ENCODE measurements at places on chromosomes 5 and 9.

GRCh38 chr9:13461414-13461991, 182.0 kb upstream of the MPDZ start:
- no peak for ATAC-seq

- no peak for ATAC-seq
Observed at GRCh38 chr9:18775930-18776329, 257.1 kb downstream of the SAXO1 start.

DNA sequence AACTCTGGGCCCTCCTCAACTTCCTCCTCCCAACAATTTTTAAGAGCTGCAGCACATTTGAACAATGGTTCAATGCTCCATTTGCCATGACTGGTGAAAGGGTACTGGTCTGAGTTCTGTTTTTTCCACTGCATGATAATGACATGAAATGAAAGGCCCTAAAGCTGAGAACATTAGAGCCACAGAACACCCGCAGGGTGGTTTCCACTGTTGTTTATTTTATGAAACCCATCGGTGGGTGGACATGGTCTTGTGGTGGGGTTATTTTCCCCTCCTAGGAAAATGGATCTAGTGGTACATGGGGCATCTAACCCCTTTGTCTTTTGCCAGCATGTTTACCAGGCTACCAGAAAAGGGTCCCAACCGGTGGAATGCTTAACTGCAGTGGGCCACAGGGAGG, 71.8 kb downstream of the SMARCA2 start:
- ATAC-seq: no peak

GRCh38 chr9:81562231-81563019, 126.9 kb downstream of the TLE1 start:
- ATAC-seq: no peak

GRCh38 chr5:3056866-3057265, 305.4 kb upstream of the IRX2 start:
- ATAC-seq: no peak

- ATAC-seq: peak; percentile 9
Observed at GRCh38 chr9:34659592-34660253, 2.7 kb downstream of the CCL27 start.

DNA sequence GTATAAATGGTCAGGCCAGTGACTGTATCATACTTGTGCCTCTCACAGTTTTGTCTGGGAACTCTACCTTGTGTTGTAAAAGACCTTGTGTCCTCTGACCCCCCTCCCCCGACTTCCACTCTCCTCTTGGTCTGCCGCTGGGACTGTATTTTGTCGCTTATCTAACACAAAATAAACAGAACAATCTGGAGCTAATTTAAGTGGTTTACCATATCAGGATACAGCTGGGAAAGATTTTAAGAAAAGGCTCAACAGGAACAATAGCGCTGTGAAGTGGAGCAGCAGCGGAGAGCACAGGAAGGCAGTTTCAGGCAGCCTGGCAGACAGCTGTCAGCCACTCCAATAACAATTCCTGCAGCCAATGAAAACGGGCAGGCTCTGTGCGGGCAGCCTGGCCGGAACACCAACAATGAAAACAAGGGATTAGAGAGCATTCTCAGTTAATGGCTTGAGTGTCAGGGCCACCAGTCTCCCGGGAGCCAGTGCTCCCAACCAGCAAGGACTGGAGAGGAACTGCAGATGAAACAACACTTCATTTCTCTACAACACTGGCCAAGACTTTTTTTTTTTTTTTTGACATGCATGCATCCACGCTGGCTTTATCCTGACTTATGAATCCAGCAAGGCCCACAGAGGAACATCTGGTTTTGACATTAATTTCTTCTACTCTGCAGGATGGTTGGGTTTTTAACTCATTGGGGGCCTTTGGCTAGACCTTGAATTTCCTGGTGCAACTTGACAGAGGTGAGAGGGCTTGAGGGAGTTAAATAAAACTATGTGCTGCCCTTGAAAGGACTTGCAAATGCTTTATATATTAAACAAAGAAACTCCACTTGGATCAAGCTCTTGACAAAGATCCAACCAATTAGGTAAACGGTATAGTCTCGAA, 76.7 kb downstream of the ARSB start:
- no peak for ATAC-seq

DNA sequence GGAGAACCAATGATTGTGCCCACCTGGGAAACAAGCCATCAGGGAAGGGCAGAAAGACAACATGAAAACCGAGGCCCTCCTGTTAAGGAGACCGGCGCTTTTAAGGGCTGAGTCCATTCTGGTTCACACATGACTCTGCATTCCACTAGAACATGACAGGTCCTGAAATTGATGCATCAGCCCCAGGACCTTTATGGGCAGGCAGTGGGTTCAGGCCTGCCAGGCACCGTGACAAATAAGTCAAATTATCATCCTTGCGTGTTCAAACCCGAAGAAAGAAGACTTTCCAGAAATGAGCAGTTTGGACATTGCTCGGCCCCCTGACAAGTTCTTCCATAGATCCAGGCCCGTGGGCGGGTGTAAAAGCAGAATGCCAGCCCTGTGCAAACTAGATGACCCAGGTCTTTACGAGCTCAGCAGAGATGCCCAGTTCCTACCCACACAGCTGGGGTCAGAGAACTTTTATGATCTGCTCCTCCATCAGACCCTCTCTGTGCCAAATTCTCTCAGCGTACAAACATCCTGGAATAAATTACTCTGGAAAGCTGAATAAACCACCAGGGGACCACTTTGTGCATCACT, 295.5 kb upstream of the WWC1 start:
- peak; percentile 77 for ATAC-seq

GRCh38 chr5:162593881-162594280, 526.3 kb downstream of the GABRG2 start:
- ATAC-seq: no peak

DNA sequence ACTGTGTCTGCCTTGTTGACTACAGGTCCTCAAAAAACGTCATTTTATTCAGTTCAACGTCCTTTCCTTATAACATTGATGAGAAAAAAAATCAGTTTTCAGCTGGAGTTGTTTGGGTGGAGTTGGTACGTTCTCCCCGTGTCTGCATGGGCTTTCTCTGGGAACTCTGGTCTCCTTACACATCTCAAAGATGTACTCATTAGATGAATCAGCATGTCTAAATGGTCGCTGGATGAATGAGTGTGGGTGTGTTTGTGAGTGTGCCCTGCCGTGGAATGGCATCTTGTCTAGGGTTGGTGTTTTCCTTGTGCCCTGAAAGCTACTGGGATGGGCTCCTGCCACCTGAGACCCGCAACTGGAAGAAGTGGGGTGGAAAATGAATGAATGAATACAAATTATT, 30.1 kb downstream of the EGR1 start:
- ATAC-seq: no peak

DNA sequence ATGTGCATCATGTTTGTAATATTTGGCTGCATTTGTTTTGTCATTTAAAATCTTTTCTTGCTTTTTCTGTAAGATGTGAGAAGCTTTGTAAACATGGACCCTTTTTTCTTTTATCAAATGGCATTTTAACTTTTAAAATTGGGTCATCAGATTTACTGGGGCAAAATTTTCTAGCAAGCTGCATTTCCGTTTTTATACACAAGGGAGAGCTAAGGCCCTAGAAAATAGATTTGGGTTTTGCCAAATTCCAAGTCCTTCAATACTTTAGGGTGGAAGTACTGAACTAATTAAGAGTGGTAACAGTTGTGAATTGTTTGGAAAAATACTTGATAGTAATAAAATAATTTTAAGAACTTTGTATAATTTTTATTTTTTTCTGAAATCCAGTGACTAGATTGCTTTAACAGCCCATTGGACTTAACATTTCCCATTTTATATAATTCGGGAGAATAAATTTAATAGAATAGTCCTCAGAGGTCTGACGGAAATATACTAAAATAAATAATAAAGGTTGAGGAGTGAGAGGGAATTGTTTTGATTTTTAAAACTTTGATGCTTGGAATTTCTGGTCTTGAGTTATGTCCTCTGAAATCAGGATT, 117.4 kb downstream of the SMARCA2 start:
- no peak for ATAC-seq

- no peak for ATAC-seq
Observed at GRCh38 chr9:18982262-18982620, 50.8 kb downstream of the SAXO1 start.

GRCh38 chr5:172199446-172199845, 5.5 kb downstream of the EFCAB9 start:
- ATAC-seq: no peak

DNA sequence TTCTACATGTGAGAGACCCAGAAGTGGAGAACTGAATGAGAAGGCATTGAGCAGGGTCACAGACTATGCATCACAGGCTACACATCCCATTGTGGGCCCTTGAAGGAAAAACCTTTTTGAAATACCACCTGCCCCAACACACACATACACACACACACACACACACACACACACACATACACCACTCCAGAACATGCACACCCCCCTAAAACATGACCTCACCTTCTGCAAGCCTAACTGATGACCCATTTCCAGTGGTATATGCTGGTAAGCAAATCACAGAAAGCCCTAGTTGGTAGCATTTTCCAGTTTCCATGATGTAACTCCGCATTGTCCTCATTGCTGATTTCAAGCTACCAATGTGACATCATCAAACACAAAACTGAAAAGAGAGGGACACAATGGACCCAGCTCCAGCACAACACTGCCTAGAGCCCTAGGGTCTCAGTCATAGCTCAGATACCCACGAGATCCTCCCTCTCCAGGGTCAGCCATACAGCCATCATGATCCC, 36.4 kb downstream of the THBS4 start:
- no peak for ATAC-seq

DNA sequence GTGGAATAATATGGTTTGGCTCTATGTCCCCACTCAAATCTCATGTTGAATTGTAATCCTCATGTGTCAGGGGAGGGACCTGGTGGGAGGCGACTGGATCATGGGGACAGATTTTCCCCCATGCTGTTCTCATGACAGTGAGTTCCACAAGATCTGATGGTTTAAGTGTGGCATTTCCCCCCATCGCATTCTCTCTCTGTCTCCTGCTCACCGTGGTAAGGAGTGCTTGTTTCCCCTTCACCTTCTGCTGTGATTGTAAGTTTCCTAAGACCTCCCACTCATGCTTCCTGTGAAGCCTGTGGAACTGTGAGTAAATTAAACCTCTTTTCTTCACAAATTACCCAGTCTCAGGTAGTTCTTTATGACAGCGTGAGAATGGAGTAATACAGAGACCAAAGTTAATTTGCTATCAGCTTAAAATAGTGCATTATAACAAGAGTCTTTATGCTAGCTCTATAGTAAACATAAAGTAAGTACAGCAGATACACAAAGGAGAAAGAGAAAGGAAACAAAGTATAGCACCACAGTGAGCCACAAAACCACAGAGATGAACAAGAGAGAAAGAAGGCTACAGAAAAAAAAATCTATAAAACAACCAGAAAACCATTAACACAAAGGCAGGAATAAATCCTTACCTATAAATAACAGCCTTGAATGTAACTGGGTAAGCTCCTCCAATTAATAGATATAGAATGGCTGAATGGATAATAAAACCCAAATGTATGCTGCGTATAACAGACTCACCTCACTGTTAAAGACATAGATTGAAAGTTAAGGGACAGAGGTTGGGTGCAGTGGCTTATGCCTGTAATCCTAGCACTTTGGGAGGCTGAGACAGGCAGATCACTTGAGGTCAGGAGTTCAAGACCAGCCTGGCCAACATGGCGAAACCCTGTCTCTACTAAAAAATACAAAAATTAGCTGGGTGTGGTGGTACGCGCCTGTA, 39.7 kb downstream of the RAPGEF6 start:
- no peak for ATAC-seq

- ATAC-seq: no peak
Observed at GRCh38 chr5:68290847-68291246, 75.3 kb downstream of the PIK3R1 start.

DNA sequence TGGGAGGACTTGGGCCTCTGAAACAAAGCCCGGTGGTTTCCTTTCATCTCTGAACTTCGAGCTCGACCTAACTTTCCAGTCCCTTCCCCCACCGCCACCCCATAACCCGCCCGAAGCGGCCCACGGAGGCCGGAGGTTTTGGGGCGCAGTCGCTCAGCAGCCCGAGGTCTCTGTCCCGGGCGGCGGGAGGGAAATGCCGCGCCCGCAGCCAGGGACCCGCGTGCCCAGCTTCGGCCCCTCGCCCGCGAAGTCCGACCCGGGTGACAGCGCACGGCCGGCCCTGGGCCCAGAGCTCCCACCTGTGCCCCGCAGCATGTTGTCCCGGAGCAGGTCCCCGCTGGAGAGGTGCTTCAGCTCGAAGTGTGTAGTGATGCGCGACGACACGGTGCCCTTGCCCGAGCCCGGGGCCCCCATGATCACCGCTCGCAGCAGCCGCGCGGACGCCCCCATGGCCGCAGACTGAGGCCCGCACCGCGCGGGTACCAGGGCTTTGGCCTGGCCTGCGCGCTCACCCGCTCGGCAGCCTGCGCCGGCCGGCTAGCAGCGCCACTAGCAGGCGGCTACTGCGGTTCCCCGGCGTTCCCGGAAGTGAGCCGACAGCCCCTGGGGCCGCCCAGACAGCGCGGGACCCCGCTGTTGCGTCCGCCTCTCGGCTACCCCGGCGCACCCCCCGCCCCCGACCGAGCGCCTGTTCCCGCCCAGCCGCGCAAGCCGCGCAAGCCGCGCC, at the start of gene AK3:
AK3 (minus strand) TSS at position 565 of the 727 bp plus-strand sequence; CDS start at position 450, 115 bp downstream.
- ATAC-seq: peak; percentile 93

DNA sequence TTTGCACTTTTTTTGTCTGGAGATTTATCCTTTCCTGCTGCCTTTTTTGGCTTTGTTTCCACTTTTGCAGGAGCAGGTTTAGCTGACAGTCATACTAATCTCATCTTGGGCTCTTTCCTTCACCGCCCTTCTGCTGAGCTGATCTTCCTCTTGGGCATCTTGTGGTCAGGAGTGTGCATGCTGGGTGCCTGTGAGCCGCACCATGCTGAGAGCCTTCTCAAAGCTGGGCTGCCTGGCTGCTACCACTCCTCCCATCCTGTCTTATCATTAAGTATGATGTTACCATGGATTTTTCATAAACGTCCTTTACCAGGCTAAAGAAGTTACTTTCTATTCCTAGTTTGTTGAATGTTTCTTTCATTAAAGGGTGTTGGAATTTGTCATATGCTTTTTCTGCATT, 49.5 kb upstream of the MCCC2 start:
- ATAC-seq: no peak

GRCh38 chr9:18245911-18246310, 228.0 kb upstream of the ADAMTSL1 start:
- ATAC-seq: no peak

GRCh38 chr9:129567842-129568559, 52.9 kb downstream of the C9orf50 start:
- ATAC-seq: peak; percentile 27

Measured in esophagus mucosa (tissue), 1 donor.